ENCODE measurements at places on chromosomes 2 and 18.

- peak; percentile 25 for DNase-seq
Observed at GRCh38 chr2:221370076-221370856, 201.8 kb downstream of the EPHA4 start.

DNA sequence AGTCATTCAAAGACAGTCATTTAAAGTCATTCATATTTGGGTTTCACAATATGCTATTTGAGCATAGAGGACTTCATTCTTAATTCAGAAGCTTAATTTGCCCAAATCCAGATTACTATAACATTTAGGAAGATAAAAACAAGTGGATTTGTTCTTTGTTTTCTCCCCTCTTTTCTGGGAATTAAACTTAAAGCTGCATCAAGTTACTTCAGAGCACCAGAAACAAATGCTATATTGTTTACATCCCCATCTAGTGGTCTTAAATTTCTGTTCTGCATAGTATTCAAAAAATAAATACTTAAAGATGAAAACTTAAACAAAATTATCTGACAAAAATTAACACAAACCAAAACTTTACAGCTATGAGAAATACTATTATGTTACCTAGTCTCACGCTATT lies 34.7 kb upstream of the MARCHF7 start:
- DNase-seq: no peak

DNA sequence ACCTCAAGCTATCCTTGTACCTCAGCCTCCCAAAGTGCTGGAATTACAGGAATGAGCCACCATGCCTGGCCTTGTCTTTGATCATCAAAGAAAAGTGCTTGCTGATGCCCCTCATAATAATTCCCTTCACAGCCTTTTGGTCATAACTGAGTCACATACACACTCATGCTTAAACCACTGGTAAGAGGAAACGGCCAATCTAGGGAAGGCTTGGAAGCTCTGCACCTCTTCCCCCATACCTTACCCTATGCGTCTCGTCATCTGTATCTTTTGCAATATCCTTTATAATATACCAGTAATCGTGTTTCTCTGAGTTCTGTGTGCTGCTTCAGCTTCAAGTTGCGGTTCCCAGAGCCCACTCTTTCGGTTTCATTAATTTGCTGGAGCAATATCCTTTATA lies 4.8 kb upstream of the RNF138 start:
- no peak for DNase-seq

GRCh38 chr2:9032536-9033255 lies 29.2 kb upstream of the MBOAT2 start:
- DNase-seq: no peak

GRCh38 chr2:70116936-70117552 lies 29.8 kb downstream of the PCBP1 start:
- no peak for DNase-seq

- DNase-seq: no peak
Observed at GRCh38 chr2:8322634-8323033, 359.2 kb upstream of the ID2 start.

DNA sequence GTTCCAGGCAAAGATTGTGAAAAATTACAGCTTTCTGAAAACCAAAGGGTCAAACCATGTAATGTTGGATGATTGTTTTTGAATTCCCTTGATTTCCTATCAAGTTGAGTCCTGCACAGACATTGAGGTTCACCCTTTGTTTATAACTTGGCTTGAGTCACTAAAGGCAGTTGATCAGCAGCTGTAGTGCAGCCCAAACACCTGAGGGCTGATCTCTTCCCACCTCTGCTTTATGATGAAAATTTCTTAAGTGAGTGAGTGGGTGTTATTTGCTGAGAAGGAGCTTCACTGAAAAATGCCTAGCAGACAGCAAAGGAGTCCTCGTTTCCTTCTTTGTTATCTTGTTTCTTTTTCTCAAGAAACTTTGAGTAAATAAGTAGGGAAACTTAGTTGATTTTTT lies 31.9 kb upstream of the BMPR2 start:
- no peak for DNase-seq

DNA sequence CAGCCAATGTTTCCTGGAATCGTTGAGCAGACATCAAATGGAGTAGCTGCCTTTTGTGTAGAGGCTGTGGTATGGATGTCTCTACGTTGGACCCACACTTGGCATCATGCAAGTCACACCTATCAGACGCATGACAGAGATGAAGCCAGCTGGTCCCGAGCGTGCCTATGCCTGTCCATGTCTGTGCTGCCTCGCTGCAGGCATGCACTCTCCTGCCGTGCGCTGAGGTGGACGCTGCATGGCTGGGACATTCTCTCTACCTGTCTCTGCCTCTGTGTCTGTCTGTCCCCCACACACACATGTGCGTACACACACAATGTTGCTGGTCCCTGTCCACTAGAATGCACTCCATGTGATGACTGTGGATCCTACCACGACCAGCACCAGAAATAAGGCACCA lies 514.2 kb upstream of the MYT1L start:
- no peak for DNase-seq

DNA sequence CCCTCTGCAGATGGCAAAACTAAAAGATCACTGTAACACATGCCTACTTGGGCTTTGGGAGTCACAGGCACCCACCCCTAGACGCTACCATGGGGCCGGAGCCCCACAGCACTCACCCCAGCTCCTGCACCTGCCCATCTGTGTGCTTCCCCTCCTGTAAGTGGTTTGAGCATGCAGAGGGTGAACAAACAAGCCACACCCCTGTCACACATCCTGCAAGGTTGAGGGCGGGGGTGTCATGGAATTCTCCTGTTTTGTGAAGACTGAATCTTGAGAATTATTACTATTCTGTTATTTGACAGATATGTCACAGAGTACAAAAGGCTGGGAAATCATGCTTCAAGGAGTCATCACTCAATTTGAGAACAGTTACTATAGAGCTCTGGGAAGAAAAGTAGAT lies 60.9 kb downstream of the RFTN2 start:
- no peak for DNase-seq

- no peak for DNase-seq
Observed at GRCh38 chr2:12419803-12420202, 296.9 kb upstream of the TRIB2 start.

DNA sequence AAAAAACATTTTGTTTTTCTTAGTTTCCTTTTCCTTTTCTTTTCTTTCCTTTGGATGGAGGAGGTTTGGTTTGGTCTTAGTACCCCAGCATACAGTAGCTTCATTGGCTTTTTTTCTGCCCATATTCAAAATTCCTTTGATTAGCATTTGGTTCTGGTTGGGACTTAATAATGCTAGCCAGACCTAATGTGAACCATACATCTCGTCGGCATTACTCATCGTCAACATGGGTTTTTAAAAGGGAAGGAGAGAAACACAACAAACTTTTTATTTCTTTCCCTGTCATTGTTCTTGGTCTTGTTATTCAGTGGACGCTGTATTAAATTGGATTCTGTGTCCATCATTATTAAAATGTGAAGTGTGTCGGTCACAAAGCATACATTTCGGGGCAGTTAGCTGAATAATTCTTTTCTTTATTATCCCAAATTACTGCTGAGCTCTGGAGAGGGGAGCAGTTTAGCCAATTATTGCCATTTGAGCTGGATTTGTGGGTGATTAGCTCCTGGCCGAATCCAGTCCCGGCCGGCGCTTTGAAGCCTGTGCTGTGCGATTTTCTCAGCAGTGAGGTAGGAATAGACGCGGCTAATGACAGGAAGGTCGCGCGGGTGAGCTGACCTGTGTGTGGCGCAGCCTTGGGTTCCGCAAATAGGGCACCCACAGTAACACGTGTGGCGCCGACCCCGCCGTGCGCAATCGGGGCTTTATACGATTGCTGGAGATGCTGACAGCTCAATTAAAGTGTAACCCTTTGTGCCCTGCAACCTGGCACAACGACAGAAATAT lies 303.3 kb downstream of the GBX2 start:
- no peak for DNase-seq

DNA sequence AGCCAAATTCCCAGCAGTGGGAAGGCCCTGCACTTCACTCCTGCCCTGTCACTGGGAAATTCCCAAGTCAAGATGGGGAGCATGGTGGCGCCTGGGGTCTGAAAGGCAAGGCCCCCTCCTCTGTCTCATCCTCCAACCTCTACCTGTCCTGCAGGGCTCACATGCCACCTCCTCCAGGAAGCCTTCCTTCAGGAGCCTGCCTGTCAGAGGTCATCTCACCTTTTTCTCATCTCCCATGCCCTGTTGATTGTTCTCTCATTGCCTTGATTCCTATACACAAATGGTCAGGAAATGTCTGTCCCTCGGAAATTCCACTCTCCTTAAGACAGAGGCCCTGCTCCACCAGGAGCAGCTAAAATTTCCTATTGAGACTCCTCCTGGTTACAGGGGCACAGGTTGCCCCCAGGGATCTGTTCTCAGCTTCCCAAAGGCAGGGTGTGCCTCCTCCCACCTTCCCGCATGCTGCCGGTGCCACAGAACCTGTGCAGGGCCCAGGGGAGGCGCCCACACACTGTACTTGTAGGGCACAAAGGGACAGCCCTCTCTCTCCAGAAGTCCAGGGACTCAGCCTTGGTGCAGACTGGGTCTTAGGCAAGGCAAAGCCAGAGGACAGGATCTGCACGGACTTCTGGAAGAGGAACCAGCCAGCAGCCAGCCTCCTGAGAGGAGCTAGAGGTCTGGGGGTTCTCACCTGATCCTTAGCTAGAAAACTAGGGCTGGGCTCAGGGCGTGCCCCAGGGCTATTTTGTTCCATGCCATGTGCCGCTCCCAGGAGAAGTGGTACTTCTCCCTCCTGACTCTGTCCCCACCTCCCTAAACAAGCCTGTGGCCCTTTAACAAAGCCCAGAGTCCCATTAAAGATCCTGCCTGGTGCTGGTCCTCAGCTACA lies 12.9 kb downstream of the HES6 start:
- no peak for DNase-seq

DNA sequence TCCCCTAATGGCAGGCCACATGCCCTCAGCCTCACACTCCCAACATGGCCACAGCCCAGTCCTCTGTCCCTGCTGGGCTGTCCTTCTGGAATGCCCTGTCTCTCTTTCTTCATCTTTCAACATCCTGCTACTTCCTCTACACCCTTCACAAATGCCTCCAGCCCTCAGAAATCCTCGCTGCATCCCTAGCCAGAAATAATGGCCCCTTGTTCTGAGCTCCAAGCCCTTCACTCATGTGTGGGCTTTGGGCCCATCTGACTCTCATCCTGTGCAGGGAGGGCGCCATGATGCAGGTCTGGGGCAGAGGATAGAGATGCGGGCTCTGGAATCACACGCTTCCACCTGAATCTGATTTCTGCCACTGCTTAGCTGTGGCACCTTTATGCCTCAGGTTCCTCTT lies 181.9 kb downstream of the TNS1 start:
- no peak for DNase-seq

- peak; percentile 28 for DNase-seq
Observed at GRCh38 chr18:58143386-58143785, 99.4 kb downstream of the NEDD4L start.

DNA sequence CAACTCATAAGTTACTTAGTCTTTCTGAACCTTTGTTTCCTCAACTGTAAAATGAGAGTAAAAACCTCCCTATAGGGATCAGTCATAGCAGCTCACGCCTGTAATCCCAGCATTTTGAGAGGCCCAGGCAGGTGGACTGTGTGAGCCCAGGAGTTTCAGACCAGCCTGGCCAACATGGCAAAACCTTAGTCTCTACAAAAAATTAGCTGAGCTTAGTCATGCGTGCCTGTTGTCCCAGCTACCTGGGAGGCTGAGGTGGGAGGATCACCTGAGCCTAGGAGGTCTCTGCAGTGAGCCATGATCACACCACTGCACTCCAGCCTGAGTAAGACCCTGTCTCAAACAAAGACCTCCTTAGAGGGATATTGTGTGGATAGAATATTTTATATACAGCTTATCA lies 2.3 kb downstream of the GPR155 start:
- no peak for DNase-seq

GRCh38 chr2:43541165-43541564 lies 54.7 kb downstream of the THADA start:
- no peak for DNase-seq

DNA sequence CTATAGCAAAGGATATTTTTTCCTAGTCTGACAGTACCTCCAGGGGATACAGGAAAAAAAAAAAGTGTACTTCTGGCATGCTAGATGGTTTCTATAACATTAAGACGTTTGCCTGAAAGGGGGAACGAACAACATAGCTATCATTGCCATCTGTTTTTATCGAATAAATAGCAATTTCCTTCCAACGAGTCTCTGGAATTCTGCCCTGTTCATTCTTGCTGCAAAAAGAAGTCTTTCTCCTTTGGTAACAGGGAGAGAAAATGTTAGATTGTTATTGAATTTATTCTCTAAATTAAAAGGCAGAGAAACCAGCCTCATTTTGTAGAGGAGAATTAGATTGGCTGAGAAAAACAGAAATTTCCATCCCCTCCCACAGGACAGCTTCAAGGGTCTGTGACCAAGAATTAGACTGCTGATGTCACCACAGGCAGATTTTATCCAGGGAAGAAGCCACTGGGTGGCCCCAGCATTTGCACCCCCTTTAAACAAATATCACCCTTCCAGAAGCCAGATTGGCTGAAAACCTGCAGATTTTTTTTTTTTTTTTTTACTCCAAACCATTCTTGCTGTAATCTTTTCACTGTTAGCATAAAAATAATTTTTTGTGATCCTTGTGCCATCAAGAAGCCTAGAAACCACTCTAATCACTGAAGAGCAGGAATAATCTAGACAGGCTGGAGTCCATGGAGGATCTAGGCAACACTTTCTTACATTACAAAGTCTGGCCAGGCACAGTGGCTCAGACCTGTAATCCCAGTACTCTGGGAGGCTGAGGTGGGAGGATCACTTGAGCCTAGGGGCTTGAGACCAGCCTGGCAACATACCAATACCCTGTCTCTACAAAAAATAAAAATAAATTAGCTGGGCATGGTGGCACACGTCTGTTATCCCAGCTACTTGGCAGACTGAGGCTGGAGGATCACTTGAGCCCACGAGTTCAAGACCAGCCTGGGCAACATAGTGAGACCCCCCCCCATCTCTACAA lies 12.0 kb downstream of the WDFY1 start:
- DNase-seq: no peak

- DNase-seq: no peak
Observed at GRCh38 chr18:67694787-67695186, 178.3 kb upstream of the DSEL start.

GRCh38 chr2:238286987-238287736 lies 1.2 kb downstream of the PER2 start:
- DNase-seq: no peak

Data from cerebellum (tissue), 4 donors.